ENCODE measurements at places on chromosomes 7 and 10. TPM values are rescaled to one million over a fixed set of nuclear protein-coding genes. Genes with fewer than 3 reads are reported as not detected.

Gene LRRC18
- not detected for total RNA-seq

Gene SNCG
- 4.4 TPM for total RNA-seq

Gene LIPK
- 0.17 TPM for total RNA-seq

Gene SORBS1
- total RNA-seq, result 3.7 TPM

Gene PLEKHS1
- total RNA-seq, result not detected

Gene SPDYE6
- not detected for total RNA-seq

Gene PWWP2B
- total RNA-seq, result 8.5 TPM

Gene CAMK1D
- 0.45 TPM for total RNA-seq

Gene WDR86
- not detected for total RNA-seq

Gene TMEM140
- 5.0 TPM for total RNA-seq

Gene ANXA8
- not detected for total RNA-seq

Gene NODAL
- total RNA-seq, result not detected

Gene CNTNAP2
- not detected for total RNA-seq

Gene PGAM2
- not detected for total RNA-seq

Gene TCAF2
- 10.1 TPM for total RNA-seq

Gene TBXAS1
- total RNA-seq, result 7.2 TPM
